ENCODE measurements at places on chromosomes 6 and 20.

DNA sequence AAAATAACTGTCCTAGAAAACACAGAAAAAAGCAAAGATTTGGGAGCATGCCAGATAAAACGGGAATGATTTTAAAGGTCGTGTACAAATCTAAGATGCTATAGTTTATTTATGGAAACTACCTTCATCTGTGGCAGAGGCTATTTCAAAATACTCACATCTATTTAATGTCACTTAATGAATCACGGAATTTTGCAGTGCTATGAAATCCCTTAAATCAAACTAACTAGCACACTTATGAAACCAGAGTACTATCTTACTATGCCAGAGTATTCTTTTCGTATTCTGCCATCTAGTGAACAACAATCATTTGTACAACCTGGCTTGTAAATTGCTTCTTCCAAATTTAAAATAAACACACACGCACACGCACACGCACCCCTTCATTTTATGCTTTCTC lies 77.9 kb upstream of the BMP5 start:
- no peak for DNase-seq

- DNase-seq, result no peak
Measured at GRCh38 chr20:35901678-35902544, 52.4 kb downstream of the SCAND1 start.

- DNase-seq, result no peak
Measured at GRCh38 chr6:30821862-30822784, 62.2 kb upstream of the DDR1 start.

DNA sequence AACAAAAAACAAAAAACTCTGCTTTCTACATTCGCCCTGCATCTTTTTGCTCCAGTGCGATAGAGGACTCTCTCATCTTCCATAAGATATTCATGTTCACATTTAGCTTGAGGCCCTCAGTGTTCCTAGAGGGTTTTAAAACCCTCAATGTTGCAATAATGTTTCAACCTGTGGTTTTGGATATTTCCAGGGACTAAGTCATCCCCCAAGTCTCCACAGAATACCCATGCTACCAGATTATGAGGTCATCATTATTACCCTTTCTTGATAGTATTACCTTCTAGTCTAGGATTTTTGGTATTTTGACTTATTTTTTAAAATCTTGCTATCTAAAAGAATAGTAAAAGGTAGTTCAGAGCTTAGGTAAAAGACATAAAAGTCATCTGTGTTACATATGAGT lies 480.5 kb upstream of the ID4 start:
- no peak for DNase-seq

- DNase-seq, result no peak
Measured at GRCh38 chr6:137832110-137832509, 34.9 kb upstream of the TNFAIP3 start.

DNA sequence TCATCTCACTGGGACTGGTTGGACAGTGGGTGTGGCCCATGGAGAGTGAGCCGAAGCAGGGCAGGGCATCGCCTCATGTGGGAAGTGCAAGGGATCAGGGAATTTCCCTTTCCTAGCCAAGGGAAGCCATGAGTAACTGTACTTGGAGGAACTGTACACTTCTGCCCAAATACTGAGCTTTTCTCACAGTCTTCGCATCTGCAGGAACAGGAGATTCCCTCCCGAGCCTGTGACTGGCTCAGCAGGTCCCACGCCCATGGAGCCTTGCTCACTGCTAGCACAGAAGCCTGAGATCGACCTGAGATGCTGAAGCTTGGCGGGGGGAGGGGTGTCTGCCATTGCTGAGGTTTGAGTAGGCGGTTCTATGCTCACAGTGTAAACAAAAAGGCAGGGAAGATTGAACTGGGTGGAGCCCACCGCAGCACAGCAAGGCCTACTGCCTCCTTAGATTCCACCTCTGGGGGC lies 10.4 kb upstream of the CALHM5 start:
- DNase-seq, result no peak

- no peak for DNase-seq
Measured at GRCh38 chr20:20691477-20692235, 20.8 kb downstream of the RALGAPA2 start.

DNA sequence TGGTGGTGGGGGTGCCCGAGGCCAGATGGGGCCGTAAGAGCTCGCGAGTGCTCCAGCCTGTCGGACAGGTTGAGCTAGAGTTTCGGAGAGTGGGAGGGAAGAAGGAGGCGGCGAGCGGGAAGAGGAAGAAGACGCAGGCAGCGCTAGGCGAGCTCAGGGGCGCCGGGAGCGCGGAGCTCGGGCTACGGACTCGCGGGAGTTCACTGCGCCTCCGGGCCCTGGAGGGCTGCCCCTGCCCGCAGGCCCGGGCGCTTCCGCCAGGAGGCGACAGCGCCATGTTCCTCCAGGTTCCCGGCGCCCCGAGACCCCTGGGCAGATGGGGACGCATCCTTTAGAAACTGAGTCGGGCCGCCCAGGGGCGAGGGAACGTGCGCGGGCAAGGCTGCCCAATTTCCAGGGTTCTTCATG lies 984 bp downstream of the TFAP2C start:
- DNase-seq, result no peak

DNA sequence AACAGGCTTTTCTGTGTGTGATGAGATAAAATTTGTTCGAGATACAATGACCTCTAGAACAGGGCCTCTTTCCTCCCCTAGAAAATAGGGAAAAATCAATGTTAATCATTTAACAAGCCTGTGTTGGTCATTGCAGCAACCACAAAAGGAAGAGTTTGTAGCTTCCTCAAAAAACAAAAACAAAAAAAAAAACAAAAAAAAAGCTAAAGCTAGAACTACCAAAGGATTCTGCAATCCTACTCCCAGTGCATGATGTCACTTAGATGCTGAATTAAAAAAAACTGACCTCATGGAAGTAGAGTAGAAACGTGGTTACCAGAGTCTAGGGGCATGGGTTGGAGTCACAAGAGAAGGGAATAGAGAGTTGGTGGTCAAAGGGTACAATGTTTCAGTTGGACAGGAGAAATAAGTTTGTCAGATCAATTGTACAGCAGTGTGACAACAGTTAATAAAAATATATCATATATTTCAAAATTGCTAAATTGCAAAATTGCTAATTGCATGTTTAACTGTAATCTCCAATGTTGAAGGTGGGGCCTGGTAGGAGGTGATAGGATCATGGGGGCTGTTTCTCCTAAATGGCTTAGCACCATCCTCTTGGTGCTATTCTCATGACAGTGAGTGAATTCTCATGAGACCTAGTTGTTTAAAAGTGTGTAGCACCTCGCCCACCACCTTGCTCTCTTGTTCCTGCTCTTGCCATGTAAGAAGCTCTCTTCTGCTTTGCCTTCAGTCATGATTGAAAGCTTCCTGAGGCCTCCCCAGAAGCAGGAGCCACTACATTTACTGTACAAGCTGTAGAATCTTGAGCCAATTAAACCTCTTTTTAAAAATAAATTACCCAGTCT lies 163.4 kb upstream of the SIM1 start:
- DNase-seq, result no peak

GRCh38 chr20:55160037-55160436 lies 684.6 kb downstream of the DOK5 start:
- no peak for DNase-seq

DNA sequence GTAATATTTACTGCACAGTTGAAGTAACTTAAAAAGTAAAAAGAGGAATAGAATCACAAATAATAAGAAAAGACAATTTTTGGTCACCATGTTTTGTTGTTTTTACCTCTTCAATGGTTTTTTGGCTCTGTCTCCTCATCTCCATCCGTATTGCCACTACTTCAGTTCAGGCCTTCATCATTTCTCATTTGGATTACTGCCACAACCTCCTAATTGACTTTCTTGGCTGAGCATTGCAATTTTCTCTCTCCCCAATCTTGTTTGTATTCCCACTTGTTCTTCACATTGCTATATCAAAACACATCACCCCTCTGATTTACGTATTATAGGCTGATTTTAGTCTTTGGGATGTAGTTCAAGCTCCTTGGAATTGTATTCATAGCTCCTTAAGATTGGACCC lies 161.7 kb downstream of the GRM1 start:
- DNase-seq, result no peak

GRCh38 chr6:100479179-100480035 lies 14.7 kb upstream of the SIM1 start:
- DNase-seq, result no peak

GRCh38 chr6:36313649-36313936 lies 23.1 kb downstream of the BNIP5 start:
- no peak for DNase-seq

DNA sequence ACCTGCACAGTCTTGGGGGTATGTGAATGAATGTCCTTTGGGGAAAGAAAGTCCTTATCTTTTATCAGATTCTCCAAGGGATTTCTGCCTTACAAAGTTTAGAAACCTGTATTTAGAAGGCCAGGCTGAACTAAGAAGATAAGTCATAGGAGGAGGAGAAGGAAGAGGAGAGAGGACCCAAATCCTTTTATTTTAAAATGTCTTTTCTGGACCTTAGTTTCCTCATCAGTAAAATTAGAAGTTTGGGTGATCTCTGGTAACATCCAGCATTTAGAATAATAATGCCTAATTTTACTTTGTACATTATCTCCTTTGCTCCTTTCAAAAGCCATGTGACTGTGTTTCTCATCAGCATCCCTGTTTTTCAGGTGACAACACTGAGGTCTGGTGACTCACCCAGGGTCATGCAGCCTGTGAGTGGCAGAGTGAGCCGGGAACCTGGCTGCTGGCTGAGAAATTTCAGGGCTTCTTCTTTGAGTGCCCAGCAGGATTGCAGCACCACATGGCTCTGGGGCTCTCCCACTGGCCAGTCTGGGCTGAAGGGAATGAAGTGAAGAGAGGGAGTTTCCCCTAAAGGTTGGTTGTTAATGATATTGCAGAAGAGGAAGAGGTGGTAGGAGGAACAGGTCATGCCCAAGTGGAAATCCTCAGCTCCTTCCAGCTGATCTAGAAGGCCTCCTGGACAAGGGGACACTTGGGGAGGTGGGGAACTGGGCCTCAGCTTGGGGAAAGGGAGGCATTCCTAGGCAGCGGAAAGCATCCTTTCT lies 34.0 kb downstream of the VEGFA start:
- no peak for DNase-seq

DNA sequence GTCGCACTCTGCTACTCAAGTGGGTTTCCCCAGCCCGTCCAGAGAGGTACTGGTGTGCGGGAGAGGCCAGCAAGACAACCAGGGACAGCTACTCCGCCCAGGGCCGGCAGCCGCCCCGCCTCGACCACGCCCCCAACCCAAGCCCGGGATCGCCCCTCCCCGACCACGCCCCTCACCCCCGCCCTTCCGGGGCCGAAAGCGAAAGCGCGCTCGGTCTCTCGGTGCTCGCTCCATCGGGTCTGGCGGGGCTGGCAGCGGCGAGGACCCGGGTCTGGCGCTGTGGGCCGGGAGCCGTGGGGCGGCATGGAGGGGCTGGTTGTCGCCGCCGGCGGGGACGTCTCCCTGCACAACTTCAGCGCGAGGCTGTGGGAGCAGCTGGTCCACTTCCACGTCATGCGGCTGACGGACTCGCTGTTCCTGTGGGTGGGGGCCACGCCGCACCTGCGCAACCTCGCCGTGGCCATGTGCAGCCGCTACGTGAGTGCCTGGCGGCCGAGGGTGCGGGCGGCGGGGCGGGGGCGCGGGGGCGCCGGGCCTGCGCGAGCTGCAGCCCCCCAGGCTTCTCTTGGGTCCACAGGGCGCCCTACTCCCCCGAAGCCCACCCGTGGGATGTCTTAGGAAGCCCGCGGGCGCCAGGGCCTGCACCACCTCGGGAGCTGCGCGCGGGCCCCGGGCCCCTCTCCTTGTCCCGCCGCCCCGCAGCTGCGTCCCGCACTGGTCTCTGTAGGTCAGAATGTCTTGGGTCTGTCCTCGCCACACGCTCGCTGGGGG lies at the start of gene PSMG4:
Gene PSMG4, plus strand, starts transcription at position 228 of the 771 bp plus-strand sequence. Its CDS starts 76 bp downstream, at position 304.
- DNase-seq, result peak; percentile 94

GRCh38 chr6:39686976-39687375 lies 38.2 kb downstream of the KIF6 start:
- DNase-seq, result no peak

DNA sequence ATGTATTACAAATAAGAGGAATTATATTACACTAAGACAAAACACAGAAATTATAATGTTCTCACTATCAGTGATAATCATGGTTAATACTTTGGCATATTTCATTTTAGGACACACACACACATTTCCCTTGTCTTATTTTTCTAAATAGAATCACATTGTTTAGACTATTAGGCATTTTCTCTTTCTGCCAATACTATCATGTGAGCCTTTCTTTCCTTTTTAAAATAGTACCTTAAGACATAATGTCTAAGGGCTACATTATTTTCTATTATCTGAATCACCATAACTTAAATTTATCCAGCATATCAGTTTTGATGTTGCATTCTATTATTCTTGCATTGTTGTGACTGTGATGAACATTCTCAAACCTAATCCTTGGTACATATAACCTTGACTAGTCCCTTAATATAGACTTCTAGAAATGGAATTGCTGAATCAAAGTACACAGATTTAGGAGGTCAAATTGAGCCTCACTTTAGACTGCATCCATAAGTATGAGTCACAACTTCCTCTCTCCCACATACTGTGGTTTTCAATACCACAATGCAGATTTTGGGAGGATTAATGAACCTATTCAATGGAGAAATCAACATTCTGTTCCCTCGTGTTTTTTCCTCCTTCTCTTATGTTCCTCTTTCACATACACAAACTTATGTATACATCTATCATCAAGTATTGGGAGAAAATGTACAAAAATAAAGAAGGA lies 212.6 kb downstream of the MOXD1 start:
- no peak for DNase-seq

DNA sequence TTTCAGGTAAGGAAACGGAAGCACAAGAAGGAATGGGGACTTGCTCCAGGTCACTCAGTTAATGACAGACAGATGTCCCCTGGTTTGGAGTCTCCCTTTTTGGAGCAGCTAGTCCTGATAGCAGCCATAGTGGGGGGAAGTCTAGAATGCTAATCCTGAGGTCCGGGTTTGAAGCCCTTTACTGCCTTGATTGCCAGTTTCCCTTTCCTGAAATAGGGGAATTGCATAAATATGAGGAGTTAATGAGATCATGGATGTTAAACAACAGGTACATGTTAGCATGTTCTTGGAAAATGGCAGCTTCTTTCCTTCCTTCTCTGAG lies 341 bp upstream of the TTPAL start:
- DNase-seq, result no peak

DNA sequence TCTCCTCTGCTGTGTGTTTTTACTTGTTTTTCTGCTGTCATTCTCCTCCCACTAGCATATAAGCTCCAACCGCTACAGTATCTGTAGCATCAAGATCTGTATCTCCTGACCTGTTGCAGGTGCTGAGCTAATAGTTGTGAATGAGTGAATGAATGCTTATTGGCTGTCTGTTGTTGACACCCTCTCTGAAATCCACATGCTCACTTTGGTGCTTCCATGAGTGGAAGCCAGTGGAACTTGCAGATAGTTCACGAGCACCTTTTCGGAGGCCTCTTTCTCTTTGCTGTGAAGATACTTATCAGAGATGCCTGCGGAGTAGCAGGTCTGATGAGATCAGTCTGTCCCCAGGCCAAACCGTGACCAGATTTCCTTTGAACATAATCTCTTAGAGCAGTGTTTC lies 117.3 kb downstream of the EYA2 start:
- DNase-seq, result no peak

DNA sequence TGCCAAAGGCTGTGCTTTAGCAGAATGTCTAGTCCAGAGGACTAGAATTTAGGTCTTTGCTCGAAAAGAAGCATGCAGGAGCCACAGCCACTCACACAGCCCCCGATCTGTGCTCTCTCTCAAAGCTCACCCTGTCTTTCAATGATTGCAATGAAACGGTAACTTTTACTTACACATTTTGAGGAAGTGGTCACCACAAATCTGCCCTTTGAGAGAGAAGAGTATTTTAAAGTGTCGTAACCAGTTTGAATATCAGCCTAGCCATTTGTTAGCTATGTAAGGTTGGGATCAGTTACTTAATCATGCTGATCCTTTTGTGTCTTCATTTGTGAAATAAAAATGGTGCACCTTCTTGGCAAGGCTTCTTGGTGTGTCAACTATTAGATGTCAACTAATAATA lies 209.0 kb downstream of the TFAP2A start:
- DNase-seq, result no peak
